8988T (cell line): ENCODE measurements at places on chromosomes 2 and 18.
A peak's percentile ranks its signal among the peaks of the same experiment; 100 is the strongest.

GRCh38 chr2:233061591-233062450 is 1.7 kb downstream of the INPP5D start:
- DNase-seq, result peak; percentile 46

DNA sequence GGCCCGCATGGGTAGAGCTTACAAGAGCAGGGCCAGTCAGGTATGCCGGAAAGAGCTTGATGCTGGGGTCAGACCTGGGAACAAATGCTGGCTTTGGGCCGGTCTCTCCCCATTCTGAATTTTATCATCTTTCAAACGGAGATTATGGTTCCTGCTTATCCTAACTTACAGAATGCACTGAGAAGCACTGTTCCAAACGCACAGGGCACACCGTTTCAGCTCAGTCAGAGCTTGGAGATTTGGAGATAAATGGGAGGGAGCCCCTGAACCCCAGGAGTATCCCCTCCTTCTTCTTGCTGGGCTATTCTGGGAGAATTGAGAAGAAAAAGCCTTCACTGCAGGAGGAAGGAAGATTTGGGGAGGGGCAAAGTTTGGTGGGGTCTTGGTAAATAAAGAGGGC is 169.4 kb downstream of the DDX1 start:
- no peak for DNase-seq

DNA sequence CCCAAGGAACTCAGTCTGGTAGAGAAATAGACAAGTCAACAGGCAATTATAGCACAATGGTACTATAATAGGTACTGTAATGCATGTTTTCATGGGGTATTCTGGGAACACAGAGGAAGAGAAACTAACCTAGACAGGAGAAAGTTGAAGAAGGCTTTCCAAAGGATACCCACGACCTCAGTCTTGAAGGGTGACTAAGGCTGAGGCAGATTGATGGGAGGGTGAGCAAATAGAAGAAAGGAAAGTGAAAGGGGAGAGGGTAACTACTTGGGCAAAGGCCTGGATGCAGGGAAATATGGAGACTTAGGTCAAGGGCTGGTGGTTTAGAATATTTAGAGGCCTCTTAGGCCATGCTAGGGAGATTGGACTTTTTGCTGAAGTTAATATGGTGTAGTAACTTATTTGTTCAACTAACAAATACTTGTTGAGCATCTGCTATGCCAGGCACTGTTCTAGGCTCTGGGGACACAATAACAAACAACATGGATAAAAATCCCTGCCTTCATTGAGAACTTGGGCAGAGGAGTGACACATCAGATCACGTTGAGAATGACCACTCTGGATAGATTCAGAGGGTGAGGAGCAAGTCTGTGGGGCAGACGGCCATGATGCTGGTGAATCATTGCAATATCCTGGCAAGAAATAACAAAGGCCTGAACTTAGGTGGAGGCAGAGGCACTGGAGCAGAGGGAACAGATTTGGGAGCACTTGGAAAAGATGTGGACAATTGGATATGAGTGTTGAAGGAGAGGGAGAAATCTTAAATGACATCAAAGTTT is 56.4 kb downstream of the PLB1 start:
- no peak for DNase-seq

- DNase-seq, result no peak
Measured at GRCh38 chr18:78892177-78892576, 87.4 kb upstream of the SALL3 start.

DNA sequence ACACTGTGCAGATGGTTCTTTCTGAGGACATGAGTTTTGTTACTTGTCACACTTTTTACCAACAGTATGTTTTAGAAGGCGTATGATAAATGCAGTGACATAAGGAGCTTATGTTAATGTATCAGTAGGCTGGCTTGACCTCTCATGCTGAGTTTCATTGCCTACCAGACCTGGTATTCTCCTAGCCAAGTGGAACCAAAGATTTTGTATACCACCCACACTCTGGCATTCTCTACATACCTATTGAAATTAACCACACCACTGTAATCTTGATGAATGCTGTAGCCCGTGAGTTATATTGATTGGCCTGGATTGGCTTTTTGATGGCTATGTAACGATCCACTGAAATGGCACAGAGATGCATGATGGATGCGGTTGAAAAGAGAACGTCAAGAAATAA is 11.4 kb downstream of the HTR2B start:
- DNase-seq, result no peak

GRCh38 chr18:43875511-43875910 is 598.2 kb upstream of the SYT4 start:
- no peak for DNase-seq

DNA sequence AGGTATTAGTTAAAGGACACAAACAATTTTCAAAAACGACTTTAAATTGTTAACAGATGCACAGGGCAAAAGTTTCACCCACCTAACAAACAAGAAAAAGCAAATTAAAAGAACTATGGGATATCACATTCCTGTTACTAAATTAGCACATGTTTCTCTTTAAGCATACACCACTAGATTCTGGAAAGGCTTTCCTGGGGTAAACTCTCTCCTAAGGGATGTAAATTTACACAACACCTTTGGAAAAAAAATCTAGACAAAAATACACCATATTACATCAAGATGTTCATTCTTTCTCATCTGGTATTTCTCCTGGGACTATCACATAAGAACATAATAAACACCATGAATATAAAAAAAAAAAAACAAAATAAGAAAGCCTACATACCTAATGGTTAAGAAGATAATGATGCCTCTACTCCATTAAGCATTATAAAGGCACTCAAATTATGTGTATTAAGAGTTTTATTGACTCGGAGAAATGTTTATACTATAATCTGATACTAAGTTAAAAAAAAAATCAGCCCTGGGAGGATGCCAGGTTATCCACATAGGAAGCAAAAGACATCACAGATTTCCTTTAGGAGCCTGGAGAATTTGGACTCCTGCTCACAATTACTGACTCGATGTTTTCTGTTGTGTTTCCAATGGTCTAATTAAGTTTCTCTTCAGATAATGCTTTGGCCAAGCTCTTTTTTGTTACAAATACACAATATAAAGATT is 82.8 kb upstream of the AFF3 start:
- DNase-seq, result no peak

GRCh38 chr2:181398000-181398399 is 59.2 kb upstream of the ITGA4 start:
- DNase-seq, result no peak

DNA sequence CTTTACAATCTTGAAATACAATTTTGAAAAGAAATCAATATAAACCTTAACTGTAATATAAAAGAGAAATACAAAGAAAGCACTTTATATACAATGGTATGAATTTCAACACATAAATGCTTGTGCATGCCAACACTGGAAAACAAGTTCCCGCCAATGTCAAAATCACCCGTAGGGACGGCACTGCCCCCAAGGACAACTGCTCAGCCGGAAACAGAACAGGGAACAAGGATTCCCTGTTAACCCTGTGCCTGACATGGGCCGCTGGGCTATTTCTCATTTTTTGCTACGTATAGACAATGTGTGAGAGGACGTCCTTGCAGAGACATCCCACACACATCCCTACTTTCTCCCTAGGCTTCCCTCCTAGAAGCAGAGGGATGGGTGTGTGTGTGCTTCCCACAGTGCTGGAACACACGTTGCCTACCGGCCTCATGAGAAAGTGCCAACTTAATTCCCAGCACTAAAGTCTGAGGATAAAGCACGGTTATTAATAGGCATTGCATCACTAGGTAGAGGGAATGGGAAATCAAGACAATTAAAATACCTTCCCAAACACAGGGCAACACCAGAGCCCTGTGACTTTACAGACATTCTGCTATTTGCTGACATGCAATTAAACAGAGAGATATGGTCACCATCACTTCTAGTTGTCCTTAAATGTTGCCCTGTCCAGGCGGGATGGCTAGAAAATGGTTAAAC is 14.4 kb downstream of the AFG3L2 start:
- no peak for DNase-seq

DNA sequence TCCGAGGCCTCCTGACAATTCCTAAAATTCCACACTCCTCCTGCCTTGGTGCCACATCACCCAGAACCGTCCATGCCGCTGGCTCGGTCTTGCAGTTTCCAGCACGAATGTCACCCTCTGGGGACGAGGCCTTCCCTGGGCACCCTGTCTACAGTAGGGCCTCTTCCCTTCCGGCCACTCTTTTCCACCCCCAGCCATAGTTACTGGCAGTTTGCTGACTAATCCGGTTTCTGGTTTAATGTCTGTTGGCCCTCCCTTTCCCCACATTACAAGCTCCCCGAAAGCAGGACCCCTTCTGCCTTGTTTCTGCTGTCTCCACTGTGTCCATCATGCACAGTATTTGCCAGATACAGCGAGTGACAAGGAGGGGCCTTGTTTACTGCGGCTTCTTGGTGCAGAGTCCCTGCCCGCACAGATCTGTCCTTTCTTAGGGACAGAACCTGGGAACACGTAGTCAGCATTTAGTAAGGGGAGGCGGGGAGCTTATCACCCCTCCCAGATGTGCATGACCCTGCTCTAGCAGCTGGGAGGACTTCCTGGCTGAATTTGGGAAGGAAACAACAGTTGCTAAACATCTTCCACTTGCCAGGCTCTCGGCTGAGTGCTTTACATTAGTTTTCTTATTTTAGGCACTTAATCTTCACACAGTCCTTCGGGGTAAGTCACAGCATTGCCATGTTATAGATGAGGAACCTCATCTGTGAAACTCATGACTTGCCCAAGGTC is 23.6 kb upstream of the CATIP start:
- DNase-seq, result no peak

GRCh38 chr2:175844169-175844568 is 157.9 kb downstream of the LNPK start:
- DNase-seq, result peak; percentile 26

GRCh38 chr2:209495855-209496585 is 72.2 kb downstream of the MAP2 start:
- peak; percentile 8 for DNase-seq

- DNase-seq, result no peak
Measured at GRCh38 chr2:128026448-128027277, 1.2 kb downstream of the SAP130 start.

DNA sequence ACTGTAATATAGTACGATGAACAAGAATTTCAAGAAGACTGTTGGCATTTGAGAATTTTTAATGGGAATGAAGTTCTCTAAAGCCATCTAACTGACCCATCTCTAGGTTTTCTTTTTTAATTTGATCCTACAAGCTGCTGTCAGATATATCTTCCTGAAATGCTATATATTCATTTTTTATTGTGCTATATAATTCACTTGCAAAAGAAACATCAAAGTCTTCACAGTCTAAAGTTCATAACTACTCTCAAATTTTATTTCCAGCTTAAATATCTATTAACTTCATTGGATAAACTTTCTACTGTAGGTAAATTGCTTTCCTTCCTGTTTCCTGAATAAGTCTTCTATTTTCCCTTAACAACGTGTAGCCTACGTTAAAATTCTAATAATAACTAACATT is 3.7 kb downstream of the SCYGR2 start:
- no peak for DNase-seq

GRCh38 chr2:240819858-240820606 is at the start of gene KIF1A:
Gene KIF1A, minus strand, starts transcription at chr2:240820219. Its CDS starts 22,467 bp downstream, at chr2:240797752.
- no peak for DNase-seq

DNA sequence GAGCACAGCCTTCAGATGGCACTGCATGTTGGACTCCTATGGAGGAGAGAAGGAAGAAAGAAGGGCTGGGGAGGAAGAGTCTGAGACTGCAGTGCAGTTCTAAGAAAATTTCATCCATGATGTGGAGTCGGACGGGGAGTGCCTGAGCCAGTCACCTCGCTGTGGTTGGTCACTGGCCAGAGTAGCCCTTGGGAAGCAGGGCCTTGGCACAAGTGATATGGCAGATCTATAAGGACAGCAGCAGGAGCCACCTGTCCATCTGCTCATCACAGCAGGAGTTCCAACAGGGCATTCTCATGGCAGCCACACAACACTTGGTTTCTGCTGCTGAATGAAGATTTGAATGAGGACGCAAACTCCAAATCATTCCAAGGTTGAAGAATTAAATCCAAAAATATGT is 314.8 kb downstream of the CYP26B1 start:
- DNase-seq, result no peak

DNA sequence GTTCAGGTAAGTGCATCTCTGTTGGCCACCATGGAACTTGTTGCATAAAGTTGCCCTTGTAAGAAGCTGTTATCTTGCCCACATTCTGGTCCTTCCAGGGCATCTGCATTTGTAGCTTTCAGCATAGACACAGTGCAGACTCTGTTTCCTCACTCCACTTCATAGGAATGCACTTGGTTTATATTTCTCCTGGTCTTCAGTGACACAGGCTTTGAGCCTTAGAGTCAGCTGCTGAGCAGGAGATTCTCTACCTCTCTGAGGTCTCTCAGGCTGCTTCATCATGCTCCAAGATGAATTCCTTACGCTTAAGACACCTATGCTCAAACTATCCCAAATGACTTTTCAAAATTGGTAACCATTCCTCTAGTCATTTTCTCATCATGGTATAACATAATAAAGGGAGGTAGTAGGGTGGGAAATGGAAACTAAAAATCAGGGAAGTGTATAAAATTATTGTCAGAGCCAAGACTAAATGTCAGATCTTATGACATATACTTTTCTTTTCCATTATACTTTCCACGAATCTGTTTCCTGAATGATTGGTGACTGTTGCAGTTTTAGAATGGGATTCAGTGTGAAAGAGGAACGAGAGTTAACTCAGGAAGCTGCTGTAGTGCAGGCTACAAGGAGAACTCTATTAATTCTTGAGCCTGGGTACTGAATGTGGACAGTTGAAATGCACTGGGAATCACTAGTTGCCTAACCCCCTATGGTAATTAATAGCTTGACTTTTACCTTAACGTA is 72.0 kb downstream of the GALNT1 start:
- DNase-seq, result no peak
